HFFc6 (cell line): ENCODE measurements at places on chromosomes 1 and 21.
A peak's percentile ranks its signal among the peaks of the same experiment; 100 is the strongest.

- DNase-seq, result no peak
These were observed 6.1 kb downstream of the STX6 start for GRCh38 chr1:181016563-181016962.

DNA sequence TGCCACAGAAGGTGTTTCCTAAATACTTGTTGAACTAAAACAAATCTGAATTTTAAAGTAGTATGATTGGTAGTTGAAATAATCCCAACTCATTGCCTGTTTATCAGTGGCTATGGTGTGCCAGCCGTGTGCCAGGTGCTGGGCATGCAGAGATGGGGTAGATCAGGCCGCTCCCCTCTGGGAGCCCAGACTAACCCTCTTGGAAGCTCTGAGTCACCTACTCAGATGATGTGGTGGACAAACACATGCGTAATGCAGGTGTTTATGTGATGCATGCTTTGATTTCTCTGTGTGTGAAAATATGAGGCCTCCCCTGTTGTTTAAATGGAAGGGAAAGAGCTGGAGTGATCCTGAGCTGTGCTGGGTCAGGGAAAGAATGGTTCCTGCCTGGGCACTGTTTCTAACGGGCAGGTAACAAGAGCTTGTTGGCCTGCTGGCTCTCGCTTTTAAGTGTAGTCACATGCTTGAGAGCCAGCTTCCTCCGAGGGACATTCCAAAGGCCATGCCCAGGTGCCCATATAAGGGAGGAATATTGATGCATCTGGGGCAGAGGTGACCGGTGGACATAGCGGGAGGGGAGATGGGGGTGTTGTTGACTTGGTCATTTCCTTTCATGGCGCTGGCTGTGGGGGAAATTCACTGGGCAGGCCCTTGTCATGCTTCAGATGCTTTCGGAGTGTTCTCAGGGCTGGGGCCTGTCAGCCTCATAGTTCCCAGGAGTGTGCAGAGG lies 10.2 kb downstream of the MFN2 start:
- no peak for DNase-seq

GRCh38 chr1:185652348-185652747 lies 81.8 kb upstream of the HMCN1 start:
- no peak for DNase-seq

GRCh38 chr21:18350216-18350615 lies 53.4 kb downstream of the TMPRSS15 start:
- no peak for DNase-seq

GRCh38 chr1:223714849-223715603 lies 2.7 kb downstream of the CAPN2 start:
- peak; percentile 87 for DNase-seq

DNA sequence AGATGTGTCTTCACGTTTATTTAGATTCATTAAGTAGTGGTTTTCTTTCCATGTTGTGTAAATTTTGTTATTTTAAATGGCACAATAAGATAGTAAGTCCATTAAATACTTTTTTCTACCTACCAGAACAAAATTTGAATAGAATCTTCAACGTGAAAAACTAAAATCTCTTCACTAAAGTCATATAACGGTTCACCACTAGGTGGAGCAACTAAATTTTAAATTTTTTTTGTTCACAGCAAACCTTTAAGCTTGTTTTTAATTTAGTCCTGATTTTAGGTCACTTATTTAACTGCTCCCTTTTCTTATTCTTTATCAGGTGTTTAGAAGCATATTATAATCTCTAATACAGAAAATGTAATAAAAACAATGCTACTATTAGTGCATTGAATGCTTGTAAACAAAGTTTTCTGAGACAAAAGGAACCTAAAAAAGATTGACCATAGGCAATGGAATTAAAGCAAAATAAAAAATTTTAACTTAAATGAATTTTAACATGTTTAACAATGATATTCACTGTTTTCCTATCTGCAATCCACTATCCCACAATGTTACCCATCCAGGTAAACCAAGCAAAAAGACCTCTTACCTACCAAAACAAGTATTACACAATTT lies 28.3 kb upstream of the PKN2 start:
- peak; percentile 31 for DNase-seq

DNA sequence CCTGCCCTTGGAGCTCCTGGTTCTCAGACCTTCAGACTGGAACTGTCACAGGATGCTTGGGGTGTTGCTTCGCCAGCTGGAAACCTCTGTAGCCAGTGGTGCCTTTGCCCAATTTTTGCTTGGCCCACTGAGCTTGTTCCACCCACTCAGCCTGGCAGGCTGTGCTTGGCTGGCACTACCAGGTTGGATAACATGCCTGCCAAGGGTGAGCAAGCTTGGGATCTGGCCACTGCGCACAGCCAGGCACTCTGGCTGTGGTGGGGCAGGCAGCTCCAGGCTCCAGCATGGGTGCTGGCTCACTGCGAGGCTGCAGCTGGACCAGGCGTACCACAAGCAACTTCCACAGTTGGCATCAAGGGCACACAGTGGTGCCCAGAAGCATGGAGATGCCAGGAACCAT lies 967.8 kb upstream of the NCAM2 start:
- no peak for DNase-seq

- DNase-seq, result no peak
These were observed 40.1 kb downstream of the PTPRC start for GRCh38 chr1:198678901-198679329.

DNA sequence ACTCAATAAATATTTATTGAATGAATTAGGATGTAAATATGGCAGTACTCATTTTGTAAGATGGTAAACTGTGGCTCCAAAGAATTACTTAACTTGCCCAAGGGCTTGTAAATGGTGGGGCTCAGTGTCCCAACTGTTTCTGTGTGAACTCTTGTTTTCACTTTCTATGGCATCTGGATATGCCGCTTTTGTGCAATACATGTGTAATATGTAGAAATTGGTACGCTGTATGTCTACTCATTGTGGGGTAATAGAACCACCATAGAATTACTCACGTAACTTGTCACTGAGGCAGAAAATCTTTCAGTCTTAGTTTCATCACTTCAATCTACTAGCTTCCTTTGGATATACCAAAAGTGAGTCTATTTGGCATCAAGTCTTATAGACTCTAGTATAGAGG lies 977 bp downstream of the PRPF3 start:
- DNase-seq, result no peak
